ENCODE measurements at places on chromosomes 3 and 15.

DNA sequence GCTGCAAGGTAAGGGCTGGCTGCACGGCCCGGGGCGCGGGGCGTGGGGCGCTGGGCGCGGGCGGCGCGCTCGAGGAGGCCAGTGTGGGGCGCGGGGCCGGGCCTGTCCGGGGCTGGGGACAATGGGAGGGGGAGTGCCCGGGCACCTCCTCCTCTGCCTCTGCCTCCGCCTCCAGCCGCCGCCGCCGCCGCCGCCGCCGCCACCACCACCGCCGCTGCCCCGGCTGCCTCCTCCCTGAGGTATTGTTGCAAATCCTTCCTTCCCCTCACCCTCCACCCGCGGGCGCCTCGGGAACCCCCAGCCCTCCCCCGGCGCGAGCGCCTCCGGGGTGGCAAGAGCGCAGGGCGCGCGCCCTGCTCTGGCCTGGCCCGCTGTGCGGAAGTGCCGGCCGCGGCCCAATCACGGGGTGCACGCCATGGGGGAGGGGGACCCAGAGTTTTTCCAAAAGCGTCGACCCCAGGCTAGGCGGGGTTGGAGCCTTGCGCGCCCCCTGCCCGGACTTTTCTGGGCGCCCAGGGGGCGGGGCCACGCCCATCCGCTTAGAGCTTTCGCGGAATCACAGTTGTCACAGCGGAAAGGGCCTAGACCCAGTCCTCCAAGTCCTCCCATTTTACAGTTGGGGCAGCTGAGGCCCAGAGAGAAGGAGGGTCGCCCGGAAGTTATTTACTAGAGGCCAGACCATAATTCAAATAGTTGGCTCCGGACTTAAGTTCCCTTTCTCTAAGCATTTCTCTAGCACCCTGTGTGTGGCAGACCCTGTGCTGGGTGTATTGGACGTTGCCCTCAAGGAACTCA is at the start of gene LPP:
LPP (plus strand) TSS at position 144 of the 795 bp plus-strand sequence. CDS start 251,964 bp downstream, outside the sequence.
- DNase-seq = peak; percentile 85

DNA sequence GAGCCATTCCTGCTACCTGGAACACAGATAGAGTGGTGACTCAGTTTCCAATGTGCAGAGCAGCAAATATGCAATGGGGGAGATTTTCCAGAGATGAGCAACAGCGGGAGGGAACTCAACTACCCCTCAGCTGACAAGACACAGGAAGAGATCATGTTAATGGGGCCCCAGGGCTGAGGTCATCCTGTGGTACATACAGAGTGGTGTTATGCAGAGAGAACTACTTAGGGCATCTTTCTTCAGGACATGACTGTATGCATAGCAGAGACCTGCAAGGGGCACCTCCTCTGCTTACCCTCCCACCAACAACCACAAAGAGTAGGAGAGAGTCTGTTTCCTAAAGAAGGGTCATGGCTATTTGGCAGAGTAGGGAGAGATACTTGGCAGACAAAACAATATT is 6.8 kb upstream of the TBC1D5 start:
- peak; percentile 30 for DNase-seq

DNA sequence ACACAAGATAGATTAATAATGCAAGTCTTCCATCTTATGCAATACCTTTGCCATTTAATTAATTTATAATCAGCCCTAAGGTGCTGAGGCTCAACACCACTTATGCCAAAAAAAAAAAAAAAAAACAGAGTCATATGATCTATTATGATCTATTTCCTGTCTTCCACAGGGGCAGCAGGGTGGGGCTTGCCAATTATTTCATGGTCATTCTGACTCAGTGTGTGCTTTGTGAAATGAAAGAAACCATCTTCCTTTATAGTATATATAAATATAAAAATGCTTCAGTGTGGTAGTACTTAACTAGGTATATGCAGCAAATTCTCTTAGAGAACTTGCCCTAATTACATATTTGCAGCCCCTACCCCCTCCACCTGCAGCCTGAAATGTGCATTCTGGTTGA is 7.2 kb upstream of the RARB start:
- peak; percentile 36 for DNase-seq

GRCh38 chr15:62124973-62125303 is 40.1 kb downstream of the C2CD4B start:
- no peak for DNase-seq

DNA sequence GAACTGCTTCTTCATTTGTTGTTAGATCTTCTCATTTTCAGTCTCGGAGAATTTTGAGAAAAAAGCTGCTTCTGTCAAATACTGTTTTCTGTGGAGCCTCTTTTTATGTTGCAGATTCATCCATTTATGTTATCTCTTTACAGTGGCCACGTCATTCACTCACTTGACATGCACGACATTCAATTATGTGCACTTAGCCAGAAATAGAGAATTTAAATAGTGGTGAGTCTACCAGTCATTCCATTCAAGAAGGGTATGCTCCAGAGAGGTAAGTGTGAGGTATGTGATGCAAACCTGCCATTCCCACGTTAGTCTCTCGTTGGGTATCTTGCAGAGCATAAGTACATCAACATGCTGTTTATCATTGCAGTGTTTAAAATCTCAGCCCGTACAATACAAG is 9.8 kb downstream of the ARPP19 start:
- no peak for DNase-seq

GRCh38 chr3:138395865-138396751 is 38.3 kb upstream of the ESYT3 start:
- DNase-seq = no peak

Measured in ELR (cell line).